Muscle of leg (tissue), 16 donors: ENCODE measurements at places on chromosomes 2 and 18. TPM values are rescaled to one million over a fixed set of nuclear protein-coding genes. Genes with fewer than 3 reads are reported as not detected.

DNA sequence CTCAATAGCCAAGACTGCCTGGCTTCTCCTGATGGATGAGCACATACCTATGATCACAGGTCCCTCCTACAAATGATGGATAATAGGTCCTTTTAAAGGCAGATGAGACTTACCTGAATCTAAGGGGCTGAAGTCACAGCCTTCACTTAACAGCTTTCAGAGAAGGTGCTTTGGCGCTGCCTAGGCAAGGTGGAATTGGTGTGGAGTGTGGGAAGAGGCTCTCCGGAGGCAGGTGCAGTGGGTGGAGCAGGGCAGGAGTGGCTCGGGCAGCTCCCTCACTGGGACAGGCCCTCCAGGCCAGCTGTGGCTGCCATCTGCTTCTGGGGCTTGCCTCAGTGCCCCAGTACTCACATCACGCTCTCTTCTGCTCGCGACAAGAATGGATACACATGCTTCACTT lies 99.0 kb upstream of the TPO start:
- DNase-seq, result no peak

GRCh38 chr2:96688649-96689430 lies 46.3 kb downstream of the FER1L5 start:
- no peak for DNase-seq

Gene POTEI
- total RNA-seq, result not detected

Gene TRABD2A
- total RNA-seq, result 0.22 TPM

DNA sequence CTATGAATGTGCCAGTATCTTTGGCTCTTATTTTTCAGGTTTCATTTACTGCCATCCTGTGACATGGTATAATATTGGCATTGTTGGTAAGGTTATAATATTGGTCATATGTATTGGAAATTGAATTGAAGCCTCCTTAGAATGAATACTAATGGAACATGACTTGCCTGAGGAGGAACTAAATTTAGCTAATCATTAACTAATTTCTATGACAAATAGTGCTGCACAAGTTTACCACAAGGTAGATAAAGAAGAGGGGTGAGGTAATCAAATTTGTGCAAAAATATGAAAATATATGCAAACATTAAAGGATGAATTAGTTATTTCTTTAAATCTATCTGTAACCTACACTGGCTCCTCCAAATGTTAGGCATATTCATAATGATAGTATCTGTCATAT lies 43.2 kb upstream of the ORC2 start:
- no peak for DNase-seq

GRCh38 chr2:136798766-136799165 lies 33.4 kb downstream of the THSD7B start:
- DNase-seq, result peak; percentile 10

Gene NDUFV2
- total RNA-seq, result 155 TPM

DNA sequence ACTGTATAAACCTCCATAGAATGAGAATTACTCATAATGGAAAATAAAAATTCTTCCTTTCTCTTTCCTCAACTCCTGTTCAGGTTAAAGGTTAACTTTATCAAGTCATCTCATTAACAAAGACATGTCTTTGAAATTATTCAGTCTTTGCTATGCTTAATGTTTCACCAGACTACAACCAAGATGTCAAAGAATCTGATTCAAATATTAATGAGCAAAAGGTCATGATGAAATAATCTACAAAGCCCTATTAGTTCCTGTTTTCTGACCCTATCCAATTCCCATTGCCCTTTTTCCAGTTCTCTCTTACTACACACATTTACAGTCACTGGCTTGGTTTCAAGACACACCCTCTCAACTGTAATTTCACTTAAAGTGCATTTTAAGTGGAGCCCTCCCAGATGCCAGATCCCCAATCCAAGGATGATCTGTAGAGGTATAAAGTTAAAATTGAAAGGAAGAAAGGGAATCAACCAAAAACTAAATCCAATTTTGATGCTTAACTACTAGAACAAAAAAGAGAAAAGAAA lies 246.9 kb upstream of the CYP26B1 start:
- DNase-seq, result peak; percentile 57

DNA sequence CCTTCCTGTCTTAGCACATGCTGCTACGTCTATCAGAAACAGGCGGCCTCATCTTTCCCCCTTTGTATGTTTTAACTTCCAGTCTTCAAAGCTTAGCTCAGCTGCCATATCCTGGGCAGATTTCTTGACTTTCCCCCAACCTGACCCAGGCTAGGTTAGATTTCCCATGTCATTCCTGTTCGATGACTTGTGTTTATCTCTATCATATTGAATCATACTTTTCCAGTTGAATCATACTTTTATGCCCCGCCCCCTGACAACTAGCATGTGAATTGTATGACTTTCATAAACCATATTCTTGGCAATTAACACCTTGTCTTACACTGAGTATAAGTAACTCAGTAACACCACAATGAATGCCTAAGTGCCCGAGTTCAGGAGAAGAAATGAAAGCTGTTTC lies 128.3 kb downstream of the CYRIA start:
- DNase-seq, result no peak

- DNase-seq, result no peak
Observed at GRCh38 chr2:23619941-23620340, 235.0 kb downstream of the KLHL29 start.

DNA sequence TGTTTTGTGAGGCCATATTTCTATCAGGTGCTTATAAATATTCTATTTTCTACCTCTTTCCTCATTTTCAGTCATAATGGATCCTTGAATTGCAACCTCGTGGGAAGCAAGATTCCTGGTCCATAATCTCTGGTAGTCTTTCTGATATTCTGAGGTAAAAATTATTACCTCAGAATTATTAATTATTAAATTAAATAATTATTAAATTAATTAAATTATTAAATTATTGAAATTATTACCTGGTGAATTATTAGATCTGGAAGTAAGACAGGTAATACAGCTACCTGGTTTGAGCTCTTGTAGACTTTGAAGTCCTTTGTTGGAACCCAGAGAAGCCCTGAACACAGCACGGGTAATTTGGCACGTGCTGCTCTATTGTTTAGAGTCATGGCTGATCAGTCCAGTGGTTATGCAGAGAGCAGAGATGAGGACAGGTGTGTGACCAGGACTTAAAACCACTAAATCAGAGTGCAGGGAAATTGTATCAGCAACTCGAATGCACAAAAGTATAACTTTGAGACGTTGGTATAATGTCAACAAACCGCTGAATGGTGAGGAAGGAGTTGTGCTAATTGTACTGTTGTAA lies 46.8 kb upstream of the PTPRM start:
- no peak for DNase-seq

DNA sequence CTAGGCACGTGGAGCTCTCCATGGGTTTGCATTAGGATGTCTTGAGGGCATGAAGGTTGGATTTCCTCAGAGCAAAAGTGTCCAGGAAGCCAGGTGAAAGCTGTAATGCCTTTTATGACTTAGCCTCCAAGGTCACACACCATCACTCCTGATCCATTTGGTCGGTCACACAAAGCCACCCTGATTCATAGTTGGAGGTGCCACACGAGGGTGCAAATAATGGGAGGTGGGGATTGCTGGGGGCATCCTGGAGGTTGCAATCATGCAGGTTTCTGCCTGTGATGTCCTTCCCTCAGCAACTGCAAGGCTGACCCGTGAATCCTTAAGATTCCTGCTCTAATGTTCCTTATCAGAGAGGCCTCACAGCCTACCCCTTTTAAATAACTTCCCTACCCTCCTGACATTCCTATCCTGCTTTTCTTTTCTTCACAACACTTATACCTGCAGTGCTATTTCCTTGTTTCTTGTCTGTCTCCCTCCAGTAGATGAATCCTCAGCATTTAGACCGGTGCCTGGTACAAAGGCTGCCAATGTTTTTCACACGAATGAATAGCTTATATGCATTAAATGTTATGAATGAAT lies 97.1 kb downstream of the LIPG start:
- DNase-seq, result no peak

Gene ZEB2
- 114 TPM for total RNA-seq

Gene HS6ST1
- total RNA-seq, result 22.7 TPM

DNA sequence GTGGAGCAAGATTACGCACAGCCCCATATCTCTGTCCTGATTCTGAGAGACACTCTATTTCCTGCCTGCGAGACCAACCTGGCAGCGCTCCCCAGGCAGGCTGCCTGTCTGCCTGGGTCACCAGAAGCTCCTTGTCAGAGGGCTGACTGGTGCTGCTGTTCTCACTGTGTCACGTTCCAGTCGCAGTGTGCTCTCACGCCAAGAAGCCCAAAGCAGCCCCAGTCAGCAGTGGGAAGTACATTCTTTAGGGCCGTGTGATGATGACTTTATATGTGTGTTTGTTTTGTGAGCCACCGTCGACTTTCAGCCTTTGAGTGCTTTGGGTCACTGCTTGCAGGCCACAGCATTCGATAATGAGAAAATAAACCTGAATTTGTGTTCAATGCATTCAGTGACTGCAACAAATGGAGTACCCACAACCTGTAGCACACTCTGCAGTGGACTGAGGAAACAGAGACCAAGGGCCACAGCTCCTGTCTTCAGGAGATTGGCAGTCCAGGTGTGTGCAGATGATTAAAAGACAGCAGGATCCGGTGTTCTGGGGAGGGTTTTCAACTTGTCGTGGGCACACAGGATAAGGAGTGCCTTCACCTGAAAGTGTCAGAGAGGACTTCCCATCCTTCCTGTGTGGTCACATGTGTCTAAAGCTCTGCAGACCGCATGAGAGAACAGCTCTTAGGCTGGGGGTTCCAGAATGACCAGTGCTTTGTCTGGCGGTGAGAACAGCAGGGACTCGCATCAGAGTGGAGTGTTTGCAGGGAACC lies 4.8 kb downstream of the TNFRSF11A start:
- DNase-seq, result peak; percentile 21

Gene STEAP3
- 8.0 TPM for total RNA-seq

Gene RAB27B
- 0.80 TPM for total RNA-seq

DNA sequence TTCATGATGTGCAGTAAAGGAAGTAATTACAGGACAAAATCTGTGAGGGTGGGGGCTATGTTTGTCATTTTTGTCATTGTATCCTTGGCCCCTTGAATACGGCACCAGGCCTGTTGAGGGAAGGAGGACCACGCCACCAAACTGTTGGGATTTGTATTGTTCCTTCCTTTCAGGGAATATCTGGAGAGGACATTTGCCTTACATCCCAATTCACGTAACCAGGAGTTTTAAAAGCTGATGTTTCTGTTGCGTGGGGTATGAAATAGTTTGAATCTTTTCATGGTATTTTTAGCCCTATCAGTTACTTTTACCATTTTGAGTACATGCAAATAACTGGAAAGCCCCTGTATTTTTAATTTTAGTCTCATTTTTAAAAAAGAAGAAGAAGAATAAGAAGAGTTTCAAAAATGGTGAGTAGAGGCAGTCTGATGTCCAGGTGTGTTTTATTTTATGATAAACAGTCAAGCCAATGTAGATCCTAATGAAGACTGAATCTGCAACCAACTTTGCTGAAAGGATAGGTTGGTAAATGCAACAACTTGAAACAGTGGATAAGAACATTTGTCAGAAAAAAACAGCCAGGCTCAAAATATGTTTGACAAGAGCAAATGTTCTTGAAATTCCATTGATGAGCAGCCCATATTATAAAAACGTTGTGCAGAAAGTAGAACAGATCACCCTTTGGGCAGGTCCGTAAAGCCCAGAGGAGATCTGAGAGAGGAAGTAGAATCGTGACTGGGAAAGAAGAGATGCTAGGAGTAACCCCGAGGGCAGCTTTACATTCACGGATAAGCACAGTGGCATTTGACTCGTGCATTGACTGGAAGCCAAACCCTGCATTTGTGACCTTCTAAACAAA lies 54.5 kb downstream of the RASGRP3 start:
- DNase-seq, result no peak

Gene FBXO15
- 0.89 TPM for total RNA-seq

Gene MARCO
- total RNA-seq, result 1.7 TPM

GRCh38 chr2:6993229-6993640 lies 76.0 kb downstream of the RNF144A start:
- no peak for DNase-seq

Gene GREB1L
- 7.2 TPM for total RNA-seq

- DNase-seq, result no peak
Observed at GRCh38 chr2:26590508-26590907, 50.7 kb downstream of the CIB4 start.

- DNase-seq, result no peak
Observed at GRCh38 chr2:67930156-67930555, 132.6 kb downstream of the C1D start.

Gene BCL2
- total RNA-seq, result 19.8 TPM

Gene STPG4
- 0.22 TPM for total RNA-seq

DNA sequence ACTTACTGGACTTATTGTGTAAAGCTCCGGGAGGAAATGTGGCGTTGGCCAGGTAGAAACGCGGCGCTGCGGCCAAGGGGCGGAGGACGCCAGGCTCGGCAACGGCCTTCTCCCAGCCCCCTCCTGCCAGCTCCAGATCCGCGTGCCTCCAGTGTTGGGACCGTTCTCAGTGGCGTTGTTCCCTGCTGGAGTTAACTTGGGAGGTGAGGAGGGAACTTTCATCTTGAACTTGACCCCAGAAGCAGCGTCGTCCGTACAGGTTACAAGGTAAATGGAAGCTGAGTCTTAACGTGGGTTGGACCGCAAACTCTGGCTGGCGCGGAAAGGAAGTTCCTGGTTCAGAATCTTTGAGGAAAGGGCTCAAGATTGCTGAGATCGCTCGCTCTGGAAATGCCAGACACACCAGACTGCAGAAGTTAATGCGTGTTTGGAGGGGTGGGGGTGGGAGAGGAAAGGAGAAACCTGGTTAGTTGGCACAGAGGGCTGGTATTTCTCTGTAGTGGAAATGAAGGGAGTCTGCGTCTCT lies 1.3 kb downstream of the TANC1 start:
- peak; percentile 48 for DNase-seq

Gene RAB6D
- 0.09 TPM for total RNA-seq

DNA sequence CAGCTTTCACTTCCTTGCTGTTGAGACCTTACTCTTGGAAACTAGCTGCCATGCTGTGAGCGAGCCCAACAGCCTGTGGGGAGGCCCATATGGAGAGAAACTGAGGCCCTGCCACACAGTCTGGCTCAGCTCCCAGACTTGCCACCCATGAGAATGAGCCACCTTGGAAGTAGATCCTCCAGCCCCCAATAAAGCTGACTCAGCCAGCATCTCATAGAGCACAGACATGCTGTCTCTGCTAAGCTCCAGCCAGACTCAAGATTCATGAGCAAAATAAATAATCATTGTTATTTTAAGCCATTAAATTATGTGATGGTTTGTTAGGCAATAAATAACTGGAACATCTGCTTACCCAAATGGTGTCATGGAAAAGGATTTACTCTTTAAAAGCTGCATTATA lies 53.6 kb upstream of the DDX18 start:
- peak; percentile 1 for DNase-seq

Gene DTNA
- total RNA-seq, result 74.7 TPM

DNA sequence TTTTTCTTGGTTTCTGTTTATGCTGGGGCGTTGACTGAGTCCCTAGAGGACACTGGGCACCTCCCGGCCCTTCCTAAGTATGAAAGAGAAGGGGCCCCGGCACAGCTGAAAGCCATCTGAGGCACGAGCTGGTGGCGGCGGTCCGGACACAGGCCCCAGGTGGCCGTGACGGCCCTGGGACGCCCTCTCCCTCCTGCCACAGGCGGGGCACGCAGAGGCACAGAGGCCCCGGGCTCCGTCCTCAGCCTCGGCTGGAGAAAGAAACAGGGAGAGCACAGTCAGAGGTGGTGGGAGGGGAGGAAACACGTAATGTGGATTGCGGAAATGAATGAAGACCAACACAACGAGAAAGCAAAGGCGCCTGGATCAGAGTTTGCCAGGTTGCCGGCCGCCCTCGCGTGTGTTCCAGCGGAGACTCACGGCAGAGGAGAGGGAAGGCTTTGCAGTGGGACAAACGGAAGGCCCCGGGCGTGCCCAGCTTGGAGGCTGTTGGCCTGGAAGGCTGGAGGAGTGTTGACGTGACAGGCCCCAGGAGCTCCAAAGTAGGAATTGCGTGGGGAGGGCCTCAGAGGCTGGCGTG lies 119.1 kb downstream of the PTGR3 start:
- DNase-seq, result no peak

Gene HOXD10
- 0.09 TPM for total RNA-seq
